ENCODE measurements at places on chromosomes 7 and 10.

GRCh38 chr7:149171892-149172533 is 23.3 kb upstream of the ZNF282 start:
- no peak for DNase-seq

GRCh38 chr7:21425290-21425689 is 2.6 kb upstream of the SP4 start:
- no peak for DNase-seq

DNA sequence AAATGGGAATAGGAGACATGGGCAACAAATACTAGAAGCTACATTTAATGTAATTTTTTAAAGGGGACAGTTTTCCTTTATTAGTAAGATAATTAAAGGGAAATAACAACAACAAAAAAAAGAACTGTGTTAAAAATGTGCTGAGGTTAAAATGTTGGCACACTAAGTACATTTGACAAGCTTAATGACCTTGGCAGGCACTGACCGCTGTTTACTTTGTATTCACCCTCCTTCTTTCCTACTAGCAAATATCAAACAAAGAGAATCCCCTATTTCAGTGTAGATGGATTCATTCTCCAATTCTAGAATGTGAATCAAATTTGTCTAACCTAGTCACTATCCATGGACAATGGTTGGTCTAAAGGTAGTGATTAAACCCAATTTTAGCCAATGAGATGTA is 77.5 kb upstream of the TOMM7 start:
- no peak for DNase-seq

DNA sequence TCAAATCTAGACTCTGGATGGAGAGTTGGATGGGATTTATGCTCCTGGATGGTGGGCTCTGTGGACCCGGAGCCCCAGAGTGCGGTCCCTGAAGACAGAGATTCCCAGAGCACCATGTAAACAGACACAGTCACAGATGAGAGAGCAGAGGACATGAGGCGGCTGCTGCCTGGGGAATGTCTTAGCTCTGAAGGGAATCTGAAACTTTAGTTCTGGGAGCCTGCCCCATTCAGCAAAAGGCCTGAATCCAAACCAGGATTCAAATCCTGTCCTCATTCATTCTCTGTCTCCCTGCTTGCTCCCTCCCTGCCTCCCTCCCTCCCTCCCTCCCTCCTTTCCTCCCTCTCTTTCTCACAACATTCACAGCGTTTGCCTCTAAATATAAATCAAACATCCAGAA is 49.5 kb upstream of the CALD1 start:
- no peak for DNase-seq

GRCh38 chr7:54397836-54398612 is 144.2 kb upstream of the VSTM2A start:
- peak; percentile 11 for DNase-seq

DNA sequence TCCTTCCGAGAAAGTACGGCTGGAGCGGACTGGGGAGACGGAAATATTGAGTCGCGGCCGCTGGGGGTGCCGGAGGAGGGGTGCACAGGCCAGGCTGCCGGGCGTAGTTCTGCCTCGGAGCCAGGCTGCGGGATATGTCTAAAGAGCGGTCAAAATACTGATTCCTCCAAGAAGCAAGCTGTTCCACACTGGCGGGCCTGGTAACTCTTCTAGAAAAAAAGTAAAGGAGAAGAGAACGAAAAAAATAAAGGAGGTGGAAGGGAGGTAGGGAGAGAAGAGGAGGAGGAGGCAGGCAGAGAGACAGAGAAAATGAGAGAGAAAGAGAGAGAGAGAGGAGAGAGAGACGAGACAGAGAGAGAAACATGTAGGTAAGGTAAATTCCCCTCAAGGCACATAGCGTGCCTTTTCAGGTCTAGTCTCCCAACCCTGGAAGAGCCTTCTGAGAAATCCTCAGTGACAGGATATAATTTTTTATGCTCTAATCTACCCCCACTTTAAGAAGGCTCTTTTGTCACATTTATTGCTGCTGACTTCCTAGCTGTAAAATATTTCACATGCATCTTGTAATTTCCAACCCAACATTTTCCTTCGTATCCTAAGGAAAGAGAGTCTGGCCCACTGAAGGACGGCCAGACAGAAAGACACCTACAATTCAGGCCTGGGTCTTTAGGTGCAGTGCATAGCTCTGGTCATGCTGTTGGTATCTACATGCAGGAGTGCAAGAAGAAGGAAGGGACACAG is 5.7 kb downstream of the DLX5 start:
- DNase-seq, result no peak

DNA sequence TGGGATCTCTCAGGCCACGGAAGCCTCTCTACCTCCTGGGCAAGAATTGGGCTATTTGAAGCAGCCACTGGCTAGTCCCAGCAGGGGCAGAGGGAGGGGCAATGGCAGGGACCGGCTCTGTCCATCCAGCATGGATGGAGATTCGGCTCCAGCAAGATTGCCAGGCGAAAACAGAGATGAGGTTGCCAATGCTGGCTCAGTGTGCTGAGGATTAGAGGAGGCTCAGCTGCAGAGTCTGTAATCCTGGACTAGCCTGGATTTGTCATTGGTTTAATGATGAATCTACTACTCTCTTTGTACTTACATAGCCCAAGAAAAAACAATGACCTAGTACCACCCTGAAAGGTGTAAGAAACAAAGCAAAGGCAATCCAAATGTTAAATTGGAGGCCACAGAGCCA is 112.2 kb upstream of the PDCD4 start:
- DNase-seq, result no peak

GRCh38 chr7:139587535-139587934 is 64.0 kb downstream of the CLEC2L start:
- DNase-seq, result no peak

GRCh38 chr10:107747851-107748250 is 583.3 kb upstream of the SORCS1 start:
- no peak for DNase-seq

DNA sequence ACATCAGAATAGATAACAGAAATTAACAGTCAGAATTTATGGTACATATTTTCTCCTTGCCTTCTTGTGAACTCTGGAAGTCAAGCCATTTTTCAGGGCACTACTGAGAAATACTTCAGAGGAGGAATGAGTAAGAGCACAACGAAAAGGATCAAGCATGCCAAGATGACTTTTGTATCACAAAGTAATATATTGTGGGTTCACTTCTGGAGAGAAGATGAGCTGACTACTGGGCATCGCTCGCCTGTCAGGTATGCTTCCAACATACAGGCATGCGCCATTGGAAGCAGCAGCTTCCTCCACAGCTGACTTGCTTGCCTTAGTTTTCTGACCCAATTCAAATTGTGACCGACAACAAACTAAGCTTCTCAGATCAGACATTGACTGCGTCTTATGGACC is 137.3 kb downstream of the VTI1A start:
- DNase-seq, result no peak

DNA sequence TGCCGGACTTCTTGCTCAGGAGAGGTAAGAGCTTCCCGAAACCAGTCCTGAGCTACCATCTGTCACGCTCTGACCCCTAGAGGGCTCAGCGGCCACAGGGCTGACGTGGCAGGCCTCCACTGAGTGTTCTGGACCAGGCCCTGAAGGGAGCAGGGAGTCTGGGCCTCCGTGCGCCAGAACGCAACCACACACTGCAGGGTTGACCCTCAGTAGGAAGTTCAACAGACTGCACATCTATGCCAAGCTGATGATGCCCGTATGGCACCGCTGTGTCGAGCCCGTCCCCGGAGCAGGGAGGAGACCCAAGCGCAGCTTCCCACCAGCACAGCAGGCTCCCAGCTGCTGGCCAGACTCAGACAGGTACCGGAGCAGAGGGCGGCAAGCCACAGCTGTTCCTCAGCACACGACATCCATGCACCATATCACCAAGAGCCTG is 39.2 kb downstream of the CAMK2B start:
- no peak for DNase-seq

- no peak for DNase-seq
Observed at GRCh38 chr7:44224080-44224973, 23.5 kb downstream of the YKT6 start.

- no peak for DNase-seq
Observed at GRCh38 chr10:103539751-103540150, 46.2 kb downstream of the NEURL1 start.

All from MV-4-11 (cell line).